NCI-H748 treated with DMSO at 0.1 percent for 48 hours (cell line): ENCODE measurements at places on chromosomes 1 and 21.
A peak's percentile ranks its signal among the peaks of the same experiment; 100 is the strongest.

DNA sequence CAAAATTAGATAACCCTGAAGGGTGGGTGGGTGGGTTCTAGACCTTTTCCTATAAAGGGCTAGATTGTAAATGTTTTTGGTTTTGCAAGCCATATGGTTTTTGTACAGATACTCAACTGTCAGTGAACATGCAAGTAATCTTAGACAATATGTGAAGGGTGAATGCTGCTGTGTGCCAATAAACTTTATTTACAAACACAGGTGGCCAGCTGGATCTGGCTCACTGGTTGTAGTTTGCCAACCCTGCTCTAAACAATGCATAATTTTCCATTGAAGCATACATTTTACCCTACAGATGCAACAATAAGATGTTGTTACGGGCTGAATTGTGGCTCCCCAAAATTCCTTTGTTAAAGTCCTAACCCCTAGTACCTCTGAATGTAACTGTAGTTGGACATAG, 18.6 kb upstream of the TARBP1 start:
- DNase-seq = no peak

- no peak for DNase-seq
Observed at GRCh38 chr1:85707267-85707989, 805 bp downstream of the ZNHIT6 start.

- DNase-seq = peak; percentile 53
Observed at GRCh38 chr1:244231572-244232315, 180.7 kb downstream of the ZBTB18 start.

DNA sequence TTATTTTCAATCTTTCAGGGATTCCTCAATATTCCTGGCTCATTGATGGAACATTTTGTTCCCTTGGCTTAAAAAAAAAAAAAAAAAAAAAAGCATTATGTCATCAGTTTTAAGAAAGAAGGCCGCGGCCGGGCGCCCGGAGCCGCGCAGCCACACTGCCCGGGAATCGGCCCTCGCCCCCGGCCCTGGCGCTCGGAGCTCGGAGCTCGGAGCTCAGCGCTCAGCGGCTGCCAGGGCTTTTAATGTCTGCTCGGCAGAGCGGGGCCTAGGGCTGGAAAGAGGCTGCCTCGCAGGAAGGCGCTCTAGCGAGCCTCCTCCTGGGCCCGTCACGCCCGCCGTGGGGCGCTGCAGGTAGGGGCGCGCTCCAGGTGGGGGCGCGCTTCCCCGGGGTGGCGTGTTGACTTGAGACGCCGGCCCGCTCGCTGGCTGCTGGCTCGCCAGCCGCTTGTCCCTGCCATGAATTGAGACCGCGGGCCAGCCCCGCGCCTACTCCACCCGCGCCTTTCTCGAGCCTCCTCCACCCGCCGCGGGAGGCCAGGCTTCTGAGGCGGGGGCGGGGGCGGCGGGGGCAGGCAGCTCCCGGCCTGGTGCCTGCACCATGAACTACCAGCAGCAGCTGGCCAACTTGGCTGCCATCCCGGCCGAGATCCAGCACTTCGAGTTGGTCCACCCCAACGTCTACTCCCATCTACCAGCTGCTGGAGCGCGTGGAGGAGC, 5.4 kb upstream of the TDRD5 start:
- peak; percentile 17 for DNase-seq

DNA sequence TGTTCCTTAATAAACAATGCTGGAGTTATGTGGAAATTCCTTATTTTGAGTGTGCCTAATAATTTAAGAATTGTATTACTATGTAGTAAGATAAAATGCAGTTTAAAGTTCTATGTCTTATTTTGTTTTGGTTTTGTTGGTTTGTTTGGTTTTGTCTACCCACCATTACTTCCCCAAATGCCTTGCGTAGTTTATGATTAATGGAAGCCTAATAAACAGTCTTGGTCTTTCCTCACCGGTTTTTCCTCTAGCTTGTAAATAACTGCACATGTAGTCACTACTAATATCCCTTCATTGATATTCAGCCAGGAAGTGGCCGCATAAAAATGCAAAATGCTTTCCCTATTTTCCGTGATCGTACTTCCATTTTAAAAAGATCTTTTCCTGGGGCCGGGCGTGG, 2.9 kb downstream of the SDCCAG8 start:
- no peak for DNase-seq

GRCh38 chr1:232704694-232705680, 75.1 kb upstream of the SIPA1L2 start:
- DNase-seq = peak; percentile 85

- DNase-seq = no peak
Observed at GRCh38 chr1:190685676-190686075, 208.0 kb upstream of the BRINP3 start.
